T-helper 17 cell (primary cell): ENCODE measurements at places on chromosomes 11 and 22.

GRCh38 chr11:103397369-103397768 lies 288.1 kb downstream of the DYNC2H1 start:
- DNase-seq: no peak

GRCh38 chr11:34680918-34681586 lies 60.2 kb downstream of the EHF start:
- no peak for DNase-seq

GRCh38 chr22:32396746-32397145 lies 15.3 kb downstream of the RTCB start:
- no peak for DNase-seq

GRCh38 chr11:113281052-113281725 lies 33.2 kb upstream of the TTC12 start:
- DNase-seq: no peak
